ENCODE measurements at places on chromosomes 11 and 22. TPM values are rescaled to one million over a fixed set of nuclear protein-coding genes. Genes with fewer than 3 reads are reported as not detected.

GRCh38 chr11:47101406-47101805, 75.3 kb downstream of the ARFGAP2 start:
- no peak for DNase-seq

DNA sequence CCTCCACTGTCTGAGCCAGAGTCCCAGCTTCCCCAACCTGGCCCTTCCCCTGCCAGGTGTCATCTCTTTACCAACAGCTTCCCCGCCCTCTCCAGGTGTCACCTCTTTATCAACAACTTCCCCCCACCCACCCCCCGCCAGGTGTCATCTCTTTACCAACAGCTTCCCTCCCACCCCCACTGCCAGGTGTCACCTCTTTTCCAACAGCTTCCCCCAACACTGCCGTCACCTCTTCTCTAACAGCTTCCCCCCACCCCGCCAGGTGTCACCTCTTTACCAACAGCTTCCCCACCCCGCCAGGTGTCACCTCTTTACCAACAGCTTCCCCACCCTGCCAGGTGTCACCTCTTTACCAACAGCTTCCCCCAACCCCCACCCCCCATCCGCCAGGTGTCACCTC, 29.8 kb upstream of the TTLL12 start:
- DNase-seq = no peak

- DNase-seq = no peak
Measured at GRCh38 chr11:3969613-3970012, 114.1 kb downstream of the STIM1 start.

DNA sequence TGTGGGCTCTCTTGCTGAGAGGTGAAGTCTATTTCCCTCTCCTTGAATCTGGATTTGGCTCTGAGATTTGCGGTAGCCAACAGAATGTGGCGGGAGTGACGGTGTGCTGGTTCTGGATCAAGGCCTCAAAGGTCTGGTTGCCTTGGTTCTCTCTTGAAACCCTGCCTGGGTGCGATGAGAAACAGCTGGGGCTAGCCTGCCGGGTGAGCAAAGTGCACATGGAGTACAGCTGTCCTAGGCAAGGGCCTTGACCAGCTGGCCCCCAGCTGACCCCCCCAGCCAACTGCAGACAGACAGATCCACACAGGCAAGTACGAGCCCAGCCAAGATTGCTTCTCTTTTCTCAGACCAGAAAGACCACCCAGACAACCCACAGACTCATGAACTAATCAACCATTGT, 10.8 kb downstream of the SUN2 start:
- no peak for DNase-seq

GRCh38 chr11:2207773-2208621, 36.4 kb upstream of the TH start:
- DNase-seq = no peak

DNA sequence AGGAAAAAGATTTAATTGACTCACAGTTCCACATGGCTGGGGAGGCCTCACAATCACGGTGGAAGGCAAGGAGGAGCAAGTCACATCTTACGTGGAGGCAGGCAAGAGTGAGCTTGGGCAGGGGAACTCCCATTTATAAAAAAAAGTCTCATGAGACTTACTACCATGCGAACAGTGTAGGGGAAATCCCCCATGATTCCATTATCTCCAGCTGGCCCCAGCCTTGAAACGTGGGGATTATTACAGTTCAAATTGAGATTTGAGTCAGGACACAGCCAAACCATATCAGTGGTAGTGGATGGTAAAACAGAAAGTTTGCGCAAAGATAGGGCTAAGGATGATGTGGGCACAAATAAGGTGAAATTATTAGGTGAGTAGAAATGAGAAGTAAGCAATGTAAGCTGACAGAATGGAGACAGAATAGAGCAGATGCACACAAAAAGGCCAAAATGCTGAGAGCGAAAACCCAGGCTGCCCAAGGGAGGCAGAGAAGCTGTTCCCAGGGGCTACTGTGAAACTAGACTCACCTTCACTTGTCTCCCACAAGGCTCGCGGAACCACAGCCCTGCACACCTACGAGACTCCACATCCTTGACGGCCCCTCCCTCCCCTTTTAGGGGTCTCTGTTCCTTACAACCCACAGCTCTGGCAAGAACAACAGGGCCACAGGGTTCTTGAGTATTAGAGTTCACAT, 377.6 kb downstream of the CADM1 start:
- DNase-seq = no peak

DNA sequence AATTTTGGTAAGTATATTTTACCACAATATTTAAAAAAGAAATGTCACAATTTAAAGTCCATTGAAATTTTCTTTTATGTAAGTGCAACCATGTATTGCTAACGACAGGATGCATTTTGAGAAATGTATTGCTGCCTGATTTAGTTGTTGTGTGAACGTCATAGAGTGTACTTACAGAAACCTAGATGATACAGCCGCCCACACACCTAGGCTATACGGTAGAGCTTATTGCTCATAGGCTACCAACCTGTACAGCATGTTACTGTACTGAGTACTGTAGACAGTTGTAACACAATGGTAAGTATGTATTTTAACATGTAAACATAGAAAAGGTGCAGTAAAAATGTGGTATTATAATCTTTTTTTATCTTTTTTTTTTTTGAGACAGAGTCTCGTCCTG, 48.1 kb downstream of the CBL start:
- no peak for DNase-seq

DNA sequence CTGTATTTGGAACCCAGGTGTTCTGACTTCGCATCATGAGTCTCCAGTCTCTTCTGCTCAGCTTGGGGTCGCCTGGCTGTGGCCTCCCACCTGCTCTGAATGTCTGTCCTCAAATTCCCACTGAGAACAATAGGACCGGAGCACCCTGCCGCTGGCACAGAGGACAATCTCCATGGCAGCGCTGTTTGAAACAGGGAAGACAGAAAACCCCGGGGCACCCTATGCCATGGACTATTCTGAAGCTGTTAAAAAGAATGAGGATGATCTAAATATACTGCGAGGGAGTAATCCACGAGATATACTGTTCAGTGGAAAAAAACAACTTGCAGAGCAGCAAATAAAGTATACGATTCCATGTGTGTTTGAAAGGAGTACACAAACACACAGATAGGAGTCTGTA, 415.6 kb upstream of the NARS2 start:
- DNase-seq = no peak

DNA sequence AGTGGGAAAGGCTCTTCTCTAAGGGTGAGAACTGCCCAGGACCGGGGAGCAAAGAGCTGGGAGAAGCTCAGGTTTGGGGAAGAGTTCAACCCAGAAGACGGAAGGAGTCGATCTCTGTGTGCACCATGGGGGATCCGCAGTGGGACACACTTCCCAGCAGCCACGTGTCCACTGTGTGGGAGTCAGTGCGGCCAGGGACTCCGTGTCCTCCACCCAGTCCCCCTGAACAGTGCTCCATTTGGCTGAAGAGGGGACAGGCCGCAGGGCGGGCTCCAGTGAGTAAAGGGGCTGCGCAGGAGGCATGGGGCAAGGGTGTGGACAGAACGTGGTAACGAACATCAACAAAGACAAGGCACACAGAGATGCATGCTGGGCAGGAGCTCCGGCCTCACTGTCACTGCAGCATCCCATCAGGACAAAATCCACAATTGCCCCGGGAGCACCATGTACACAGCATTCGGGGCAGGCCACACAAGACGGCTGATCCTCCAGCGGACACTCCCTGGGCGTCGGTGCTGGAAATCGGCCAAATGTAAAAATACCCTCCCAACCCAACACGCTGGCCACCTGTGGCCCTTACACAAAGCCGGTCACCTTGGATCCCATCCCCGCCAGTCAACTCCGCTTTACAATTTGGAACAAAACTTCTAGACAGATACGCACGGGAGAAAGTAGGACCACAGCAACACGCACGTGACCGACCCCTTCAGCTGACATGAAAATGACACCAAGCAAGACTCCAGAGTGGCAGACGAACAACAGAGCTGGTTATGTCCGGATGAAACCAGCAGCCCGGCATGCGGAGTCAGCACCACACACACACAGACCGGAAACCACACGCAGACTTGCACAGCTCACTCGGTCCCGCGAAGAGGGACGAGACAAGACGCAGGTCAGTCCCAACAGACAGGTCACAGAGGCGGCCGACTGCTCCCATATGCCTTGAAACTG, 366.8 kb downstream of the SHANK2 start:
- DNase-seq = peak; percentile 40

DNA sequence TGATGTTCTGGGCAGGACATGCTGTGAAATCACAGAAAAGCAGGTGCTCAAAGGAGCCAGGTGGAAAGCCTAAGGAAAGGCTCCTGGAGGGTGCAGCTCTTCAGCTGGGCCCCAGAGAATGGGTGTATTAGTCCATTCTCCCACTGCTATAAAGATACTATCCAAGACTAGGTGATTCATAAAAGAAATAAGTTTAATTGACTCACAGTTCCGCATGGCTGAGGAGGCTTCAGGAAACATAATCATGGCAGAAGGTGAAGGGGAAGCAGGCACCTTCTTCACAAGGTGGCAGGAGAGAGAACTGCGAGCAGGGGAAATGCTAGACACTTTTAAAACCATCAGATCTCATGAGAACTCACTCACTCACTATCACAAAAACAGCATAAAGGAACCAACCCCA, 43.1 kb upstream of the DEUP1 start:
- DNase-seq = no peak

DNA sequence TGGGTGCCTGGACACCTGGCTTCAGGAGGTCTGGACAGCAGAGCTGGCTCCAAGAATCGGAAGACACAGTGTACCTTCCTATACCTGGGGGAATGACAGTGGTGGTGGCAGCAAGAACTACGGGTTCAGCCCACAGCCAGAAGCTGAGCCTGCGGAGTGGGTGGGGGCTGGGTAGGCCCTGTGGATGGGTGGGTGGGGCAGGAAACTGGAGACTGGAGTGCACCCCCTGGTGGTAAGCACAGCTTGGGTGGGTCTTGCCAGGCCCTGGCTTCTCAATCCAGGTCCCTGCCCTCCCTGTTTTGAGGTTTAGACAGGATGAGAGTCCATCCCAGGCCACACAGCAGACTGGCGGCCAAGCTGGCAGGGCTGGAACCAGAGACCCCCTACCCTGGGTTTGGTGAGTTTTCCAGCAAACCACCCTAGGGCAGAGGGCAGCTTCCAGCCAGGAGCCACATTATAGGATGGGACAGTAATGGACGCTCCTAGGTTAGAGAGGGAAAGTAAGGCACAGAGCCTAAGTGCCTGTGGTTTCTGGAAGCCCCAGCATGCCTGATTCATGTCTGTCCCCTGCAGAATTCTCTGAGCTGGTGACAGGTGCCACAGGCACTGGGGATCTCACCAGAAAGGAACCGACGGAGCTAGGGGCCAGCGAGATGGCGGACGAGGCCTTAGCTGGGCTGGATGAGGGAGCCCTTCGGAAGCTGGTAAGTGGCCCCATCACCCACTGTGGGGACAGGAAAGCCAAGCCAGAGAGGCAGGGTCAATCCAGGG, 1.7 kb downstream of the SMTN start:
- peak; percentile 60 for DNase-seq

DNA sequence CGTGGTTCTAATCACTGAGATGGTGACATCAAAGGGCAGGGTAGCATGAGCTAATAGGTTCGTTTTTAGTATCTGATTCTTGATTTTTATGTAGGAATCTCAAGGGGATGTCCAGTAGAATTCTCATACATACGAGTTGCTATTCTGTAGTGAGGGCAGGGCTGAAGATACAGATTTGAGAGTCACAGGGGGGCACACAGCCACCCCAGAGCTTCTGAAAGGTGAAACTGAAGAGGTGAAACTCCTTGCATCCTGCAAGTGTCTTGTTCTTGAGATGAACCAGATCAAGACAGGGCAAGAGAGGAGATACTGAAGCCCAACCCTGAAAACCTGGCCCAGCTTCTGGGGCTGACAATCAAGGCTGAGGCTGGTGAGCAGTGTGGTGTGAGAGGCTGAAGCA, 35.6 kb upstream of the TMEM123 start:
- no peak for DNase-seq

- DNase-seq = no peak
Measured at GRCh38 chr22:47307326-47307725, 544.9 kb downstream of the TBC1D22A start.

DNA sequence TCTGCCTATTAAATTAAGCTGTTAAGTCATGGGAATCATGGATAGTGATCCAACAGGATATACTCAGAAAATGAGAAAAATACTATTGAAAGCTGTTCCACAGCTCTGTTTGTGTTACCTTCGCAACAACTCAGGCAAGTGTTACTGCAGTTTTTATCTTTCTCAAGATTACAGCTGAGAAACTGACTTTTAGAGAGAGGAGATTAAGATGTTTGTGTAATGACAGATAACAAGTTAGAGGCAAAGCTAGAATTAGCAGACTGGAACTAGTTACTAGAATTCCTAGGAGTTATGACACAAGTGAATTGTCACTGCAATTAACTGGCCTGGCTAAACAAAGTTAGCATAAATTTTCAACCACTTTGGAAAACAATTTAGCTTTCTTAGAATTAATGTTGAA, 1.6 kb downstream of the SLN start:
- DNase-seq = no peak

- DNase-seq = no peak
Measured at GRCh38 chr11:35387111-35387982, 32.0 kb downstream of the SLC1A2 start.

DNA sequence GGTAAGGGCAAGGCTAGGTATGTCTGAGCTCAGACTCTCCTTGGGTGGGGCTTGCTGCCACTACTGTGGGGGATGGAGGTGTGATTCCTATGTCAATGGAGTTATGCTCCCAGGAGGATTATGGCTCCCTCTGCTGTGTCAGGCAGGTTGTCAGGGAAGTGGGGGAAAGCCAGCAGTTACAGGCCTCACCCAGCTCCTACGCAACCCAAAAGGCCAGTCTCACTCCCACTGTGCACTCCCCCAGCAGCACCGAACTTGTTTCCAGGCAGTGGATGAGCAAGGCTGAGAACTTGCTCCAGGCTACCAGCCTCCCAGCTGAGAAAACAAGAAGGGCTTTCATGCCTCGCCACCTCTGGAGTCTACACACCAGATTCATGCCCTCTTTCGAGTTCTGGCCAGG, 18.2 kb downstream of the C11orf91 start:
- DNase-seq = no peak

- no peak for DNase-seq
Measured at GRCh38 chr11:60744114-60744513, 12.6 kb upstream of the MS4A15 start.

DNA sequence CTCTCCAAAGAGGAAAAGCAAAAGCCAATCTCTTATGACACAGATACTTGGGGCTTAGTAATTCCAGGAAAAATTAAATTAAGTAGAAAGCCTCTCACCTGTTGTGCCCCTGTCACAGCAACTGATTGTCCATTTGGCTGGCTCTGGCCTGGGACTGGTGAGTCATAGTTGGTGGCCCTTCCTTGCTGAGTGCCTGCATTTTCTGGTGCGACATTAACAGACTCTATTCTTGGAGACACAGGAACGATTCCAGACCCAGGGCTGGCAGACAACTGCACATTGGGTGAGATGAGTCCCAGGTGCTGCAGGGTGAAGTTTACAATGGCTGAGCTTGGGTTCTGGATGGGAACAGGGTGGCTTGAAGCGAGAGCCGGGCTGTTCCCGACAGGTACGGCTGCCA, 15.6 kb downstream of the E2F8 start:
- DNase-seq = no peak

Gene PGM2L1
- polyA plus RNA-seq = 4.6 TPM

Gene OR52I2
- not detected for polyA plus RNA-seq

Gene MS4A15
- polyA plus RNA-seq = not detected

Gene SGSM1
- polyA plus RNA-seq = 0.19 TPM

Gene GAB4
- not detected for polyA plus RNA-seq

Gene C11orf42
- polyA plus RNA-seq = 0.35 TPM
